NCI-H1930 (cell line): ENCODE measurements at places on chromosomes 4 and X.

DNA sequence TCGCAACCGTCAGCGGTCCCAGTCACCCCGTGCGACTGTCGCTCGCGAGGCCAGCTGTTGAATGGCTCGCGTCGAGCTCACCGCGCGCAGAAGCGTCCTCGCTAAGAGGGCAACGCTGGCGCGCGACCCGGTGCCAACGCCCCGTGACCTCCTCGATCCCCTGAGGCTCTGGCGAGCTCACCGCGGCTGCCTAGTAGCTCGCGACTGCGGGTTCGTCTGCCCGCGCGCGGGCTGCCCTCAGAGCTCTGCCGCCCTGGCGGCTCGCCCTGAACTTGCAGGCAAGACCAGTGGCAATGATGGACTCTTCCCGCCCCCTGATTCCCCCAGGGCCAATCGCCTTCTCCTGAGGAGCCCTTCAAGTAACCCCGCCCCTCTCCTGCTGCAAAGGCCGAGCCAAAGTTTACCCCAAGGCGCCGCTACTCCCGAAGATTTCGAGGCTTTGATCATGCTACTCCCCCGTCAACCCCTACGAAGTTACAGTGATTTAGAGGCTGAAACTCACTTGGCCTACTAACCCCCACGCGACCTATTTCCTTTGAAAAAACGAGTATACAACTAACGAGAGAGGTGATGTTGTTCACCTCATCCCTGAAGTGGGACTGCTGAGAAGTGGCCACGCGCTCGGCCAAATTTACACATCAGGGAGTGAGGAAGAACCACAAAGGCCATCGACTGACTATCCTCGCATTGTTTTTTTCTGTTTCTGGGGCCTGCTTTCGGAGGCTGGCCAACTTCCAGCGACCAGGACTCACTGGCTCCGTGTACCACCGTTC, 37.5 kb downstream of the PGRMC1 start:
- DNase-seq = no peak

GRCh38 chr4:36159208-36159607, 85.1 kb downstream of the ARAP2 start:
- no peak for DNase-seq

DNA sequence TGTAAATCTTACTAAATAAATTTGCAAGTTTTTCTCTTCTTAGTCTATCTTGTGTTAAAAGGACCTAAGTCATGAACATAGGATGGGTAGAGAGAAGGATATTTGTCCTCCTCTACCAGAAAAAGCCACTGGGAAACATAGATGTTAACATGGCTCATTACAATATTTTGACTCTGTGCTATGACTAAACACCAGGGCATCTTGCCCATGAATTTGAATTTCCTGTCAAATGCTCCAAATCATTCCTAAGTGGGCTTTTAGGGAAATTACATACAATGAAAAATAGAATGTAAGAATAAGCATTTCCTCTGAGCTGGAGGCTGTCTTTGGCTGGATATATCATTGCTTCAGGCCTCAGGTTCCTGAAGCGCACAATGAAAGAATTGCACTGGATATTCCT, 39.1 kb downstream of the ANOS1 start:
- DNase-seq = no peak

DNA sequence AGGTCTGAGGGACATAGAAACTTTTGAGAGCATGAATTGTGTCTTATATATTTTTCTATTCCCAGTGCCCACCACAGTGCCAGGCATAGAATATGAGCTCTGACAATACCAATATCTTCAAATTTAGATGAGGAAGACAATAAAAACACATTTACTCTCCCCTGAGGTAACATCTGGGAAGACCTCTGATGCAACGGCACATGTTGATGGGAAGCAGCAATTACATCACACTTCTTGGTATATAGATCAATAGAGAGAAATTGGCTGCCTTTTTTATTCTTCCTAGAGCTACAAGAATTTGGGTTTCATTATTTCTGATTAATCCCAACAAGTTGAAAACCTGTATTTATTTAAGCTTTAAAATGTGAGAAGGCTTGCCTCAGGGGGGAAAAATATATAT, 67.4 kb upstream of the SMAD1 start:
- DNase-seq = no peak

DNA sequence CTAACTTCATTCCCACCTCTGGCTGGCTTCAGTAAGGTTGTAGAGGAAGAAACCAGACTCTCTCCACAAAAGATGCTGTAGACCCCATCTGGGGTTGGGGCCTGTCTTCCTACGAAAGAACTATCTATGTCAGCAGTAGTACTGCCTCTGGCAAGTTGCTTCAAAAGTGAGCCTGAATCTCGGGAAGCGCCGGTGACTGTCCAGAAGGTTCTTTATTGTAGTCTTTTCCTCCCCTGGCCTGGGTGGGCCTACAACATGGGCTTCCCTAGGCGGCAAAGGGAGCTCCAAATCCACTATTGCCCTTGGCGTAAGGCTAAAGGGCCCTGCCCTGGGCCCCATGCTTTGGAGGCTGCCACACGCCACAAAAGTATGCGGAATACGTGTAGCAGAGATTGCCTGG, 38.6 kb upstream of the NYX start:
- no peak for DNase-seq

GRCh38 chr4:169099771-169100180, 89.7 kb upstream of the CBR4 start:
- DNase-seq = no peak
